ENCODE measurements at places on chromosomes 1 and 21. TPM values are rescaled to one million over a fixed set of nuclear protein-coding genes. Genes with fewer than 3 reads are reported as not detected.

EDN2 gene
- total RNA-seq, result not detected

S100A1 gene
- not detected for total RNA-seq

CAMK1G gene
- not detected for total RNA-seq

SH2D5 gene
- 0.05 TPM for total RNA-seq

FCMR gene
- 312 TPM for total RNA-seq

OR6K3 gene
- total RNA-seq, result not detected

HTR1D gene
- total RNA-seq, result not detected

SYCP1 gene
- not detected for total RNA-seq

KIAA0040 gene
- total RNA-seq, result 23.8 TPM

GPR89A gene
- 33.2 TPM for total RNA-seq

UBE2U gene
- total RNA-seq, result not detected

RXFP4 gene
- total RNA-seq, result not detected

CFAP57 gene
- not detected for total RNA-seq

SPRR2D gene
- total RNA-seq, result not detected

EDARADD gene
- total RNA-seq, result 8.0 TPM

FCRL5 gene
- total RNA-seq, result not detected

CRNN gene
- total RNA-seq, result not detected

CNR2 gene
- total RNA-seq, result 0.24 TPM

FAM110D gene
- total RNA-seq, result not detected

ATAD3C gene
- 1.5 TPM for total RNA-seq

NUP210L gene
- not detected for total RNA-seq

ATP6V1G3 gene
- not detected for total RNA-seq

HOOK1 gene
- total RNA-seq, result 3.0 TPM

CASZ1 gene
- 15.9 TPM for total RNA-seq

Data from naive thymus-derived CD4-positive, alpha-beta T cell (primary cell).